ENCODE measurements at places on chromosomes 7 and 10.

DNA sequence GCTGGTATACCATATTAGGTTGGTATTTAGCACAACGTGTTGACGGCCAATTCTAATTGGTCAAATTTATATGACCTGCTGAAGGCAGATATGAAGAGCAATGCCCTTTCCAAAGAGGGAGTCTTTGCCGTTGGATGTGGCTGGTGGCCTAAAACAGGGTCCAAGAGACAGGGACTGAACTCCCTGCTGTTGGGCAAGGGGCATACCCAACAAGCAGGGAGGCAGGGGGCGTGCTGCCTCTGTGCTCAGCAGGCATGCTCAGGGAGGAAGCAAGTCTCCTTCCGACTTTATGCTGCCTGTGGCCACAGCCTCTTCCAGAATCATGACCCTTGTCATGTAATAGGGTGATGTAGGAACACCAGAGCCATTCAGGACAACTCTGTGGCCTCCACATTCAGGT is 167.7 kb upstream of the NPVF start:
- no peak for DNase-seq

GRCh38 chr10:111316722-111317212 is 239.9 kb downstream of the ADRA2A start:
- no peak for DNase-seq

GRCh38 chr7:5229451-5230264 is 39.6 kb downstream of the WIPI2 start:
- no peak for DNase-seq

- no peak for DNase-seq
These were observed 46.9 kb upstream of the KDM7A start for GRCh38 chr7:140223515-140224221.

DNA sequence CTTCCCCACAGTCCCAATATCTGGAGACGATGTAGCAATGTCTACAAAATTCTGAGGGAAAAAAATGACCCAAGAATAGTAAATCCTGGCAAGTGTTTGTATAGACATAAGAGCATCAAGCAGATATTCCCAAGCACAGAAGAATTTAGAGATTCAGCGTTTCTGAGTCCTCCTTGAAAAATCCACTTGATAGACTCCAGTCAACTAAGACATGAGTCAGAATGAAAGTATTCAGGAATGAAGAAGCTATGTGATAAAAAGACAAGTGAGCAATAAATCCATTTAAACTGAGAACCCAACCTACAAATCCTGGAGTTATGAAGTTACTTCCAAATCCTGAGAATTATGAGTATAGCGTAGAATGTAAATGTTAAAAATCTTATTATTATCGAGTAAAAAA is 86.1 kb upstream of the NPY start:
- no peak for DNase-seq

GRCh38 chr10:43254199-43254730 is 12.6 kb downstream of the RASGEF1A start:
- DNase-seq = no peak
